ENCODE measurements at places on chromosomes 11 and 22.
A peak's percentile ranks its signal among the peaks of the same experiment; 100 is the strongest.

GRCh38 chr11:67300756-67301312 lies 2.5 kb upstream of the SSH3 start:
- no peak for DNase-seq

GRCh38 chr11:120811199-120811598 lies 212.7 kb upstream of the TBCEL start:
- no peak for DNase-seq

GRCh38 chr11:67687986-67688385 lies 13.6 kb upstream of the ALDH3B2 start:
- no peak for DNase-seq

GRCh38 chr11:90343673-90344072 lies 120.8 kb upstream of the CHORDC1 start:
- peak; percentile 49 for DNase-seq

DNA sequence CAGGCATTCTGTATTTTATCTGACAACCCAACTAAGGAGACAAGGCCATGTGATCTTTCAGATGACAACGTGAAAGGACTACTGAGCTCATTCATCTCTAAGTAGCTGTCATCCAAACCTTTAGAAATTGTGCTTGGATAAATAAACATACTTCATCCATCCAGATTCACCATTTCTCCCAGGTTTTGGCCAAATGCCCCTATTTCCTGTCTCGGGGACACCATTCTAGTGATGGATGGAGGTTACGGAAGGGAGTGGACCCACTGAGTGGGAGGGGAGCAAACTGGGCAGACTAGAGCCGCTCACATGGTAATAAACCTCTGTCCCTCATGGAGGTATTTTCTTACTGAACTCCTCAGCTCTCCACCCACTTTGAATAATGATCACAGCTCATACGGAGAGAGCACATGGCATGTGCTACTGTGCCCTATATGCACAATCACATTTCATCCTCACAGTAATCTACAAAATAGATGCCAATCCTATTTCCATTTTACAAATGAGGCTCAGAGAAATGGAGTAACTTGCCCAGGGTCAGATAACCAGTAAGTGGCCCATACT lies 114.4 kb downstream of the SLC1A2 start:
- DNase-seq: no peak

GRCh38 chr11:10314199-10315072 lies 9.6 kb downstream of the ADM start:
- DNase-seq: peak; percentile 60

DNA sequence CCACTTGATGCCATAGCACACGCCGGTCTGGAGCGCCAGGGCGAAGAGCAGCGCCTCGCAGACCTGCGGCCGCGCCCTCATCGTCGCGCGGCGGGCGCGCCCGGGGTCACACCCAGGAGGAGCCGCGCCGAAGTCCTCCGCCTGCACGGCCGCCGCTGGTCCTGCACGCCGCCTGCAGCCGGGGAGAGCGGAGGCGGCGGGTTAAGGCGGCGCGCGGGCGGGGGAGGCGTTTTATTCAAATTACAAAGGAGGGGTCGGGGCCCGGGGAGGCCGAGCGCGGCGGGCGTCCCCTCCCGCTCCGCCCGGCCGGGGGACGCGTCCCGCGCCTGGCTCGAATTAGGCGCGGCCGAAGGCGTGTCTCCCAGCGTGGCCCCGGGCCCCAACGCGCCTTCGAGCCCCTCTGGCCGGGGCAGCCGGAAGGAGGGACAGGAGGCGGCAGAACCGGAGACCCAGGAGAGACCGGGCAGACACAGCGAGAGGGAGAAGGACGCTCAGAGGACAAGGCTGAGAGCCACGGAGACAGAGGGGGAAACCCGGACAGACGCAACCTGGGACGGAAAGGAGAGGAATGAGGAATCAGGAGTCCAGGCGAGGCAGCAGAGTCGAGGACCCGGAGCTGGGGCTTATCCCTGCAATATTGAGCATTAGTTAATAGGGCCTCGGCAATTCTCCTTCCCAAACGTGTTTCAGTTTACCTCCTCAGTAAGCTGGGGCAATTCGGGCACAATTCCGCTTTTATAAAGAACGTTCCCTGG lies at the start of gene WNT11:
Gene WNT11, minus strand, starts transcription at position 176 of the 755 bp plus-strand sequence. Its CDS starts 95 bp downstream, at position 81.
- DNase-seq: no peak

- DNase-seq: no peak
These were observed 20.3 kb downstream of the STK33 start for GRCh38 chr11:8573777-8574176.

DNA sequence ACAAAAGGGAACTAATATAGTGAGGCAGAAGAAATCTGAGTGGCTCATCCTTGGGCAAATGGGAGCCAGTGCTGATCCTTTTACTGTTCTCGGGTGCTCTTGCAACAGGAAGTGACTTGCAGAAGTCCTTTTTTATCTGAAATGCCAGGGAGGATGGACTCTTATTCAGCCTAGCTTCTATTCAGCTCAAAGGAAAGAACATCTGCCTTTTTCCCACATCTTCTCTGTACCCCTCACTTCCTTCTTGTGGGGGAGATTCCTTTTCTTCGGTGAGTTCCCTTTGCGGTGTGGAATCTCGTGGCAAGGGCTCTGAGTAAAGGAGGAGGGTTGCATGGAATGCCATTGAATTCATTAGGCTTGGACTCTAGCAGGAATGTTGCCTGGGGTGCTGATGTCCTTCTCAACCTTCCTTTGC lies 76.2 kb downstream of the ZBTB16 start:
- DNase-seq: peak; percentile 80

DNA sequence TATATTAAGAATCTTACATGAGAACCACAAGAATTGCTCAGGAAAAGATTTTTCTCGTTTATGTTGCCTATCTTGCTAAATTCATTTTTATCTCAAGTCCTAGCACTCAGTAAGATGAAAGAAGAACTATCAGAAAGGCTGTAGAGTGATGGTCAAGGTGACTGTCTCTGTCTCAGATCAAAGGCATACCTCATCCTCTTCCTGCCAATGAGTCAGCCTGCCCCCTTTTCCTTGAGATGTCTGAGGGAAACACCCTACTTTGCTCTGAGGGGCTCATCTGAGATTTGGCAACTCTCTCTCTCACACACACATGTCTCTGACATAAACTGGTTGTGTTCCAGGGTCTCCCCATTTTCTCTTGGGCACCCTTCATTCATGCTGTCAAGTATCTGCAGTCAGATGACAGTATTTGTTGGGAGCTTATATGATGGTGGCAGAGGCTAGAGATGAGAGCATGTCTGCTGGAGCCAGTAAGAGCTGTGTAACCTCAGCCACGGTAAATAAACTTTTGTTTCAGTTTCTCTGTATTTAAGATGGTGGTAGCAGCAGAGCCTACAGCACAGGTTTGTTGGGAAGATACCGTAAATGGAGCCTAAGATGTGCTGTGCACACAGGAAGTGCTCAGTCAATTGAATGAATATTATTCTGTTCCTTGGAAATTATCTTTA lies 1.6 kb downstream of the MMP27 start:
- DNase-seq: no peak

DNA sequence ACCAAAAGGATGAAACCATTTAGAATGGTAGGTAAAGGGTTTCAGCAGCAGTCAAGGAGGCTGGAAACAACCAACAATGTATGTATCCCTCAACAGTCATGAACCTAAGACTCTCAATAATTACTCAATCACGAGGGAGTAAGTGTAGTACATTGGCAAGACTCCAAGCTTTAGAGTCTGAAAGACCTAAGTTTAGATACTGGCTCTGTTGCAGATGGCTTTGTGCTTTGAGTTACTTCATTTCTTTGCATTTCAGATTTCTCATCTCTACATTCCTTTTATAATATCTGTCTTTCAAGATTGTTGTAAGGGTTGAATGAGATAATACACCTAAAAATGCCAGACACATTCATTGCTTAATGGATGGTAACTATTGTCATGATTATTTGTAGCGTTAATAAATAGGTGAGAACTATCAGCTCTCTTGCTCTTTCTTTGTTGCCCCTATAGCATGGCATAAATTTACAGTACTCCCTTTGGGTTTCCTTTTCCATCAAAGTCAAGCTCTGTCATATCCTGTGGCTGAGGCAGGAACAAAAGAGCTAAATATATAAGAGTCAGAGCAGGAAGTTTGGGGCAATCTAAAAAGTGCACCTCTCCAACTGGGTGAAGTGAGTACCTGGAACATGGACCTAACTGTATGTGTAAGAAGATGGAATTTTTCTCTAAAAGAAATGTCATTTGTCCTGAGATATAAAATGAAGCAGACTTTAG lies 228.2 kb upstream of the ZC3H12C start:
- no peak for DNase-seq

GRCh38 chr22:49858827-49859226 lies 5.2 kb downstream of the ZBED4 start:
- DNase-seq: no peak

DNA sequence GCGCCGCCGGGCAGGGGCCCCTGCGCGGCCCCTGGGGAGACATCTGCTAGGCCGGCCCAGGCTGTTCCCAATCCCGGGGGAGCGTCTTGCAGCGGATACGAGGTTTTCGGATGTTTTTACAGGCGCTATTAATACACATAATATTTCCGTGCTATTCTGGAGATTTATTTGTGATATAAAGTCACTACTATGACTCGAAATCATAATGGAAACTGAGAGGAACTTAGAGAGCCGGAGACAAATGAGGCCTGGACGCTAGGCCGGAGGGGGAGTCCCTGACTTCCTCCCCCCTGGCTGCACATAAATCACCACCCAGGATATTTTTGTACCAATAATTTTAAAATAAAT lies 91.7 kb upstream of the ANO1 start:
- no peak for DNase-seq

DNA sequence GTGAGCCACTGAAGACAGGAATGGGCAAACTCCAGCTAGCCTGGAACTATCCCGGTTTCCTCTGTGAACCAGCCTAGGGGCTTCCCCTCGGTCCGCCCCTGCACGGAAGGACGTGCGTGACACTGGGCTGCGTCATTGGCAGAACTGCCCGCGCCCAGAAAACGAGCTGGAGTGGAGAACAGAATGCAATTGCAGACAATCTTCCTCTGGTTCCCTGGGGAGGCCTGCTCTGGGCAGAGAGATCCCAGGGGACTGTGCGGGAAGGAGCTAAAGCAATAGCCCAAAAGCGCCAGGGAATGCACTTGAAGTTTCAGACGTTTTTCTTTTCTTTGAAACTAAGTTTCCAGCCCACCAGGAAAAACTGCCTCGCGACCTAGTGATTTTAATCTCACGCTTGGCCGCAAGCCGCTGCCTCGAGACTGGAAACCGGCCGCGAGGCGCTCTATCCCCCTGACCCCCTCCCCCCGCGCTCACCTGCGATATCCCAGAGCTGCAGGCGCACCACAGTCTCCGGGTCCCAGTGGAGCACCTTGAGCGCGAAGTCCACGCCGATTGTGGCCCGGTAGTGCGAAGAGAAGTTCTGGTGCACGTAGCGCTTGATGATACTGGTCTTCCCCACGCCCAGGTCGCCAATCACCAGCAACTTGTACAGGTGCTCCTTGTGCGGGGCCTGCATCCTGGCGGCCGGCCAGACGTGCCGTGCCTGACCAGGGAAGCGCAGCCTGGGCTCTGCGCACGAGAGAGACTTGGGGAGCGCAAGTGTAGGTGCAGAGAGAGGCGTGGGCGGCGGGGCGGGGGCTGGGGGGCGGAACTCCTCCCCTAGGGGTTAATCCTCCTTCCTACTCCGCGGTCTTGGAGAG lies at the start of gene RAB38:
Gene RAB38, minus strand, starts transcription at position 735 of the 860 bp plus-strand sequence. Its CDS starts 59 bp downstream, at position 676.
- peak; percentile 89 for DNase-seq

GRCh38 chr11:45259592-45259991 lies 26.5 kb downstream of the SYT13 start:
- no peak for DNase-seq

GRCh38 chr11:76160856-76161255 lies 45.4 kb downstream of the WNT11 start:
- DNase-seq: no peak

- peak; percentile 38 for DNase-seq
These were observed 30.7 kb downstream of the SLC22A25 start for GRCh38 chr11:63212742-63213141.

GRCh38 chr11:124886476-124886875 lies 11.2 kb downstream of the ROBO4 start:
- DNase-seq: no peak

DNA sequence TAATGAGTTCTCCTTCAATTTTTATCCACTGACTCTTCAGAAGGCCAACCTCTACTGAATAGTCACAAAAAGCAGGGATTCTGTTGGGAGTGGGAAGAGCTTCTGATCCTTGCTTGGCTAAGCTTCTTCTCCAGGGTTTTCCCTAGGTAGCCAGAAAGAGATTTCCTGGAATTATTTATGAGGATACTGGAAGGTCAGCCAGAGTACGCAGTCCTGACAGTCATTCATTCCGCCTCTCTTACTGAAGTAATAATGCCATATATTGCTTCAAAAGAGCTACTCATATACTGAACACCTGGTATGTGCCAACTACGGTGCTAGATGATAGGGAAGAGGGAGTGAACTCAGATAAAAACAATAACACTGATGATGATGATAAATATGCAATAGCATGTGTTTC lies 116.1 kb downstream of the CCDC34 start:
- DNase-seq: no peak

DNA sequence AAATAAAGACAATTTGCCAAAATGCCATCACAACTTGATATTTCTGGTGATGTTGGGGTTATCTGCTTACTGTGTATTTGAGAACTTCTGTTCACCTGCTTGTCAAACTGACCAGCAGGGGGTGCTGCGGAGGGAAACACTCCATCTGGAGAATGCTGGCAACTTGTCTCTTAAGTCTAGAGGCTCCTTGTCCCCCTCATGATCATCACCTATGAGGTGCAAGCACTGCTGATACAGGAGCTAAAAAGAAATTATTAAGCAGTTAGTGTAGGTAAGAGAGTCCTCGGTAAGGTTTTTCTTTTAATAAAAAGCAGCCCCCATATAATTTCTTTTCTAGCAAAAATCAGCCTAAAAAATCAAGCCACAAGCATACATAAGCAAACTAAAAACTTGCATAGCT lies 32.7 kb upstream of the GLYATL1B start:
- DNase-seq: peak; percentile 83

DNA sequence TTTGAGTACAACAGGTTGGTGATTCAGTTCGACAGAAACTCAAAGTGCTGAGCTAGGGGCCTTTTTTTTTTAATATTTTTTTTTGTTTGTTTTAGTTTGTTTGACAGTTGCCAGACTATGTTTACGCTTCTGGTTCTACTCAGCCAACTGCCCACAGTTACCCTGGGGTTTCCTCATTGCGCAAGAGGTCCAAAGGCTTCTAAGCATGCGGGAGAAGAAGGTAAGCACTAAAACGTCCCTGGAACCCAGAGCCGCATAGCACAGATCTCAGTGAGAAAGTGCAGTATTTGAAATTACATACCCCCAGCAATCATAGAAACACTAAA lies 649 bp downstream of the PRRG4 start:
- DNase-seq: peak; percentile 61

- no peak for DNase-seq
These were observed 82.3 kb downstream of the TRIM29 start for GRCh38 chr11:120055646-120056045.

DNA sequence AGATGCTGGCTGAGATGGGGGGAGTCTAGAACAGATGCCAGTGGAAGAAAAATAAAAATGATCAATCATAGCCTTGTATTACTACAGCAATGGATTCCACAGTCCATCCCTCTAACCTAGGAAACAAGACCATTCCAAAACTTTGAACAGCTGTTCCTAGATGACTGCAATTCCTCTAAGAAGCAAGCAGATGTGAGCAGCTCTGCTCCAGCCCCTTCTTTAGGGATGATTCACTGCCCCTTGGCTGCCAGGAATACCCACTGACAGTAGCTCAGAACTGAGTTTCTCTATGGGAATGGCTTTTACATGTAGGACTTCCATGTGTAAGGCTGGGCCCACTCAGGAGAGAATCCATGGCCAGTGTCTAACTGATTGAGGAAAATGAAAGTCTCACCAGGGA lies 943.9 kb downstream of the OPCML start:
- no peak for DNase-seq

GRCh38 chr11:87870086-87870485 lies 305.2 kb downstream of the RAB38 start:
- DNase-seq: no peak

- DNase-seq: peak; percentile 57
These were observed 3.0 kb upstream of the MYBPC3 start for GRCh38 chr11:47355283-47356128.
